Lower lobe of right lung (tissue), 2 donors: ENCODE measurements at places on chromosomes 7 and 10. TPM values are rescaled to one million over a fixed set of nuclear protein-coding genes. Genes with fewer than 3 reads are reported as not detected.

GRCh38 chr7:70301673-70302185 lies 703.5 kb downstream of the AUTS2 start:
- no peak overlapping the region for H3K27ac ChIP-seq
- no peaks in the 10 kb centered on the region for H3K27me3 ChIP-seq

DNA sequence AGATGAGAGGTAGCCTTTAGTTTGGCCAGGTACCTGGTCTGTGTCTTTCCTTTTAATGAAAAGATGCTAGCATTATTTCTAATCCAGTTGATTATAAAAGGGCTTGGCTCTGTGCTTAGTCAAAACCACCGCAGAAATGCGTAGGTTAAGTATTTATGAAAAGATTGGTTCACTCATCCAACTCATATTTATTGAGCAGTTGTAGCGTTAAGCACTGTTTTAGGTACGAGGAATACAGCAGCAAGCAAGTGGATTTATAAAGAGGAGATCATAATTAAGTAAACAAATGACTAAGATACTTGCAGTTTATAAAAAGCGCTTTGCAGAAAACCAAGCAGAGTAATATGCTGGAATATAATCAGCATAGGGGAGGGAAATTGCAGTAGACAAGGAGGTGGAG lies 129.8 kb downstream of the PPP1R17 start:
- no peak overlapping the region for H3K4me3 ChIP-seq
- no peak overlapping the region for H3K27ac ChIP-seq
- no peak for DNase-seq
- H3K27me3 ChIP-seq = no peaks in the 10 kb centered on the region
- H3K36me3 ChIP-seq = no peaks in the 10 kb centered on the region

DNA sequence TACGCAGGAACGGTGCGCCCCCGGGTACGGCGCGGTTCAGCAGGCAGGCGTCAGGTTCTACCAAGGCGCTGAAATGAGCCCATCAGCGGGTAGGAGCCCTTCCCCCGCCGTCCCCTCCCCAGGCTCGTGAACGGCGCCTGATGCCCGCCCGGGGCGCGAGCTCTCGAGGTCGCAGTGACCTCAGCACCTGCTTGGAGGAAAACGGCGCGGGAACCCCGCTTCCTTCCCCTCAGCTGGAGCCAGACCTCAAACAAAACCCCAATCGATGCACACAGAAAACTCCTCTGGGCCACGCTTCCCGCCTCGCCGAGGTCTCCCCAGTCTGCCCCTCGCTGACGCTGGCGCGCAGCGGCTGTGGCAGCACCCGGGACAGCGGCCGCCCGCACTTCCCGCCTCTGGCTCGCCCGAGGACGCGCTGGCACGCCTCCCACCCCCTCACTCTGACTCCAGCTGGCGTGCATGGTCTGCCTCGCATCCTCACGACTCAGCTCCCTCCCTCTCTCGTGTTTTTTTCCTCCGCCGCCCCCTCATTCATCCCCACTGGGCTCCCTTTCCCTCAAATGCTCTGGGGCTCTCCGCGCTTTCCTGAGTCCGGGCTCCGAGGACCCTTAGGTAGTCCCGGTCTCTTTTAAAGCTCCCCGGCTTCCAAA lies 514 bp upstream of the GAD2 start:
- peak; percentile 45 for DNase-seq
- no peak overlapping the region for H3K27ac ChIP-seq
- no peak overlapping the region for H3K4me3 ChIP-seq
- H3K36me3 ChIP-seq = no peaks in the 10 kb centered on the region
- peaks cover 24% of the 10 kb centered on the region for H3K4me1 ChIP-seq

- H3K36me3 ChIP-seq = no peaks in the 10 kb centered on the region
- no peak overlapping the region for H3K27ac ChIP-seq
- H3K4me3 ChIP-seq = no peak overlapping the region
- H3K27me3 ChIP-seq = no peaks in the 10 kb centered on the region
- no peaks in the 10 kb centered on the region for H3K4me1 ChIP-seq
Measured at GRCh38 chr10:36730316-36730715, 395.1 kb upstream of the ANKRD30A start.

DNA sequence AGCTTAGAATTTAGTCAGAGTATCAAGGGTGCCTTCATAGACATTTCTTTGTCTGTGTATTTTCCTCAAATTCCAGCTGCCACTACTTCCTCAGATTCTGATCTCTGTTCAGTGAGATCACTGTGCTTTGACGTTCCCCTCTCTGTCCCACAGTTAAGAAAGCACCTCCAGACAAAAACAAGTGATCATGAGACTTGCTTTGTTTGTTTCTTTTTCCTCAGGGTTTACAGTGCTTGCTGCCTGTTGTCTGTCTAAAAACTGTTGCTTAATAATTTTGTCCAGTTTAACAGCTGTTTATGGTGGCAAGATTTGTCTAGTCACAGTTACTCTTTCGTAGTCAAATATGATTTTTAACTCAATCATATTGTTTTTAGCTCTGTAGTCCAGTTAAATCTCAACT lies 29.1 kb downstream of the TRUB1 start:
- H3K4me1 ChIP-seq = no peaks in the 10 kb centered on the region
- no peaks in the 10 kb centered on the region for H3K27me3 ChIP-seq
- DNase-seq = no peak
- no peaks in the 10 kb centered on the region for H3K36me3 ChIP-seq

DNA sequence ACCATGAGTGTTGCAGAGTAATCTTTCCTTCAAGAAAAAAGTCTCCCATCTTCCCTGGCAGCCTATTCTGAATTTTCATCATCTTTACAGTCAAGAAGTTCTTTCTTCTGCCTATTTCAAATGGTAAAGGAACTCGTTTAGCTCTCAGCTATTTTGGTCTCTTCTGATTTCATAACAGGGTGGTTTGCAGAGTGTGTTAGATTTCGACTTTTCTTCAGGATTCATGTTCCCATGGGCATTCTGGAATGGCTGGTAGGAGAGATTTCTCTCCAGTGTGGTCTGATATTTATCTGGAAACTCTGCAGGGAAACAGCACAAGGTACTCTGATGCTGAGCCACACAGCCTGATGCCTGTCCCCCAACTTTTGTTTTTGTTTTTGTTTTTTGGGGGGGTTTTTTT lies 111.1 kb upstream of the FAM171A1 start:
- H3K27me3 ChIP-seq = no peaks in the 10 kb centered on the region
- peaks cover 5% of the 10 kb centered on the region for H3K4me1 ChIP-seq
- no peaks in the 10 kb centered on the region for H3K36me3 ChIP-seq
- H3K27ac ChIP-seq = no peak overlapping the region

- no peak overlapping the region for H3K27ac ChIP-seq
- no peak overlapping the region for H3K4me3 ChIP-seq
- DNase-seq = no peak
- peaks cover 3% of the 10 kb centered on the region for H3K36me3 ChIP-seq
- no peaks in the 10 kb centered on the region for H3K27me3 ChIP-seq
Measured at GRCh38 chr10:127283576-127283975, 87.2 kb upstream of the INSYN2A start.

Gene GRM3
- not detected for total RNA-seq

Gene PAX4
- not detected for total RNA-seq

Gene MRLN
- not detected for total RNA-seq
